ENCODE measurements at places on chromosomes 12 and 14. TPM values are rescaled to one million over a fixed set of nuclear protein-coding genes. Genes with fewer than 3 reads are reported as not detected.

The SMCO3 gene
- total RNA-seq = not detected

DNA sequence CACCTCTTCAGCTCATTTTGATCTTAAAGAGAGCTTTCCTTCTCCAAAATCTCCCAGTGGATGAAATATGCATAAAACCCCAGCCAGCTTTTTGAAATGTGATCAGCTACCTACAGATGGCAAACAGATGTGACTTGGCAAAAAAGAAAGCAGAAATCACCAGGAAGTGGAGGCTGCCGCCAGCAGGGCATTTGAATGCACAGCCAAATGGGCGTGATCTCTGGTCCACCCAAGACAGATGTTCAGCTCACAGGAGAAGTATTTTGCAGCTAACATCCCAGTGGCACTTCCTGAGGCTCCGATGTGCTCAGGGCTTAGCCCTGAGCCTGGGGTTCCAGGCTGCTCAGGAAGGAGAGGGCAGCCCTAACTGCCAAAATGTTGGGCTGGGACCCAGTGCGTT is 78.3 kb downstream of the LGMN start:
- no peaks in the 10 kb centered on the region for H3K36me3 ChIP-seq
- peak overlapping the region; percentile 26 for H3K4me3 ChIP-seq
- H3K4me1 ChIP-seq = peaks cover 18% of the 10 kb centered on the region
- H3K27ac ChIP-seq = peak overlapping the region; percentile 84
- H3K27me3 ChIP-seq = no peaks in the 10 kb centered on the region

- DNase-seq = no peak
- H3K4me1 ChIP-seq = no peaks in the 10 kb centered on the region
- H3K27me3 ChIP-seq = no peaks in the 10 kb centered on the region
- no peak overlapping the region for H3K4me3 ChIP-seq
- H3K36me3 ChIP-seq = no peaks in the 10 kb centered on the region
Observed at GRCh38 chr14:84806622-84807021, 723.3 kb upstream of the FLRT2 start.

GRCh38 chr12:13200841-13201240 is 4.3 kb downstream of the EMP1 start:
- H3K36me3 ChIP-seq = peaks cover 30% of the 10 kb centered on the region
- H3K27ac ChIP-seq = peak overlapping the region; percentile 100
- H3K4me1 ChIP-seq = peaks cover 62% of the 10 kb centered on the region
- DNase-seq = peak; percentile 41
- no peaks in the 10 kb centered on the region for H3K27me3 ChIP-seq
- peak overlapping the region; percentile 98 for H3K4me3 ChIP-seq

- H3K36me3 ChIP-seq = no peaks in the 10 kb centered on the region
- H3K27ac ChIP-seq = no peak overlapping the region
- DNase-seq = no peak
- no peaks in the 10 kb centered on the region for H3K27me3 ChIP-seq
- H3K4me3 ChIP-seq = no peak overlapping the region
Observed at GRCh38 chr12:85741046-85741445, 95.2 kb downstream of the RASSF9 start.

The CCDC196 gene
- total RNA-seq = not detected

The TPPP2 gene
- not detected for total RNA-seq

The KITLG gene
- 98.4 TPM for total RNA-seq

GRCh38 chr12:15646581-15646980 is 142.6 kb downstream of the EPS8 start:
- no peak overlapping the region for H3K4me3 ChIP-seq
- DNase-seq = no peak
- H3K36me3 ChIP-seq = peaks cover 44% of the 10 kb centered on the region
- no peaks in the 10 kb centered on the region for H3K27me3 ChIP-seq
- no peak overlapping the region for H3K27ac ChIP-seq

GRCh38 chr12:11545484-11546330 is 103.8 kb upstream of the ETV6 start:
- H3K4me3 ChIP-seq = no peak overlapping the region
- no peaks in the 10 kb centered on the region for H3K36me3 ChIP-seq
- H3K27me3 ChIP-seq = peaks cover 4% of the 10 kb centered on the region
- H3K4me1 ChIP-seq = no peaks in the 10 kb centered on the region

The KRT6C gene
- total RNA-seq = not detected

DNA sequence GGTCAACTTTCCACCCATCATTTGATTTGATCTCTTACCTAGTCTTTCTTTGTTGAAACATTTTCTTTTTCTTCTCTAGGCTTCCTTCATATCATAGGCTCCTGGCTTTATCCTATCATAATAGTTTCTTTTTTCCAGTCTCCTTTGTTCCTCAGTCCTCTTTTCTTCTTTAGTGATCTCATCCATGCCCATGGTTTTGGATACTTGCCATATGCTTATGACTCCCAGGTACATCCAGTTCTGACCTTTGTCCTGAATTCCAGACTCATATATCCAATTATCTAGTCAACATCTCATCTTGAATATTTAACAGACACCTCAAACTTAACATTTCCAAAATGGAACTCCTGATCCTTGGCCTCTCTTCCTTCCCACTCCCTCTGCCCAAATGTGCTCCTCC is 36.1 kb upstream of the KRAS start:
- no peak for DNase-seq
- no peak overlapping the region for H3K27ac ChIP-seq
- no peaks in the 10 kb centered on the region for H3K27me3 ChIP-seq
- no peaks in the 10 kb centered on the region for H3K4me1 ChIP-seq

GRCh38 chr12:49428793-49429192 is 61.5 kb downstream of the SPATS2 start:
- no peaks in the 10 kb centered on the region for H3K27me3 ChIP-seq
- 0 out of 2 replicates have a peak overlapping the region, but pooled peaks have one; percentile 16 for H3K27ac ChIP-seq
- peak overlapping the region; percentile 21 for H3K4me3 ChIP-seq
- H3K4me1 ChIP-seq = peaks cover 13% of the 10 kb centered on the region

DNA sequence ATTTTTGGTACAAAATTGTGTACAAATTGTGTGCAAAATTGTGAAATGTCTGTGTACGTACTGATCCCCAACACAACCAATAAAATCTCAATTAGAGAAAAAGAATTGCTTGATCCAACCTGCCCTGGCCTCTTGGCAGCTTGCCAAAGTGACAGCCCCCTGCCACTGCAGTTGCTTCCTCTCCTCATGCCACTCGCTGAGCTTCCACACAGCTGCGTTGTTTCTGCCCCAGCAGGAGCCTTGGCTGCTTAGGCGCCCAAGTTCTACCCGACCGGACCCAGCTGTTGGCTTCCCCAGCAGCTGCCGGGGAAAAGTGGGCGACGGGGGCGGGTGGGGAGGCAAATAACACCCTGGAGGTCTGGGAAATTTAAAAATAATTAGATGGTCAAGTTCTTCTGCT is 171.8 kb upstream of the ATF7IP start:
- H3K4me3 ChIP-seq = no peak overlapping the region
- no peaks in the 10 kb centered on the region for H3K36me3 ChIP-seq
- no peak for DNase-seq
- H3K27ac ChIP-seq = no peak overlapping the region

GRCh38 chr14:92414690-92415445 is 91.9 kb downstream of the SLC24A4 start:
- H3K27ac ChIP-seq = no peak overlapping the region
- DNase-seq = no peak
- no peak overlapping the region for H3K4me3 ChIP-seq
- H3K27me3 ChIP-seq = no peaks in the 10 kb centered on the region

DNA sequence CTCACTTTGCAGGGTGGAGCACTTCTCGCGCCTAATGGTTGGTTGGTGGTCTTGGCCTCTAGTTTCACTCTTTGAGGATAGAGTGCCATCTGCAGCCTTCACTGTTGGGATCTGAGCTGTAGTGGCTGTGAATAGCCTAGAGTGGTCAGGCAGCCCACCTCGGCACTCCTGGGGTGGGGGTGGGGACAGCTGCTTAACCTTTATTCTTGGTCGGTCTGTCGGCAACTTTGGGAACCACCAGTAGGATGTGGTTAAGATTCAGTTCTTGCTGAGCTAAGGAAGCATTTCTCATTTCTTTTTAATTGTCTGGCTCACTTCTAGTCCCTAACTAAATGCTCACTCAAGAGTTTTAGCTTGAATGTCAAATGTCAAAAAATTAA is 21.1 kb downstream of the TMBIM6 start:
- H3K4me3 ChIP-seq = no peak overlapping the region
- H3K27me3 ChIP-seq = no peaks in the 10 kb centered on the region
- DNase-seq = no peak
- H3K27ac ChIP-seq = no peak overlapping the region

DNA sequence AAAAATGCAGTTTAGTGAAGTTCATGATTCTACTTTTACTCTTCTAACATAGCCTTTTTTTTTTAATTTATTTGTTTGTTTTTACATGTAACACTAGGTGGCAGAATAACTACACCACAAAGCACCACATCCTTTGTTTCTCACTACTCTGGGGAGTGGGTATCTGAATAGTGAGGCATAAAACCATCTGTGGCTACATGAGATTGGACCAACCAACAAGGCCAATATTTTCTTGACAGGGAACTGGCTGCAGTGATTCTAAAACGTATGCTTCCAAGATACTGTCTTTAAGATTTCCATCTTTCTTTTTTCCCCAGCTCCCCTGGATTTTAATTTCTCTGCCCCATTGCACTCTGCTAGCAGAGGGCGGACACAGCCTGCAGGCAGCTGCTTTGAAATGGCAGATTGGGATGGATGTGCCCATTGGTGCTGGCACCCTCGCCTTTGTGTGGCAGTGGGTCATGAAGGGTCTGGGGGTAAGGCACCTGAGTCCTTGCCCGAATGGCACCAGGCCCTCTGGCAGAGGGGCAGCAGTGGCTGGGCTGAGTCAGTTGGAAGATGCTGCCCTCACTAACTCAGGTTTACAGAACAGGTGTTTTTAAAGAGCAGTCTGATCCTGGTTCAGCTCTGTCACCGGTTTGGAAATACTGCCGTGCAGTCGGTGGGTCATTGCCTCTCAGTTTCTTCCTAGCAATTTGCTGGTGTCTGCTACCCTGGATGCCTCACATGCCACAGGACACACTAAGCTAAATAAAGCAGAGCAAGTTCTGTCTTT is 429.1 kb downstream of the RAD51B start:
- H3K4me1 ChIP-seq = peaks cover 41% of the 10 kb centered on the region
- H3K4me3 ChIP-seq = no peak overlapping the region
- peak; percentile 69 for DNase-seq
- H3K36me3 ChIP-seq = no peaks in the 10 kb centered on the region

GRCh38 chr12:64278421-64278820 is 56.3 kb upstream of the KICS2 start:
- no peaks in the 10 kb centered on the region for H3K36me3 ChIP-seq
- no peak for DNase-seq
- H3K27me3 ChIP-seq = no peaks in the 10 kb centered on the region

DNA sequence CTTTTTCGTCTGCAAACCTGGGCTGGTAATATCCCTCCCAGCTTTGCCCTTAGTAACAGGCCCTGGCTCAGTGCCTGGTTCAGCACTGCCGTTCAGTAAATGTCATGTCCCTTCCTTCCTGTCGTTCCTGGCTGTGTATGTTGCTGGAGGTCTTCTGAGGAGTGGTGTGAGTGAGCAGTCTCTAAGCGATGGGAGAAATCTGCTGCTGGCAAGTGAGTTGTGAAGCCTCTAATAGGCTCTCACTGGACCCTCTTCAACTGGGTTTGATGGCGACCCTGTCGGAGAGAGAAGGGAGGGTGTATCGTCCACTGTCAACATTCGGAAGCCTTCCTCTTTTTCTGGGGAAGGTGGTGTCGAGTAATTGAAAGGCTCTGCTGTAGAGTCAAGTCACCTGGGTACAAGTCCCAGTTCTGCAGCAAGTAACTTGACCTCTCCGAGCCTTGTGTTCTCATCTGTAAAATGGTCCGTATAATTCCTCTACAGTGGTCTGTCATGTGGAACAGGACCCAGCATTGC is 62.8 kb downstream of the HRK start:
- peaks cover 6% of the 10 kb centered on the region for H3K4me1 ChIP-seq
- peak overlapping the region; percentile 99 for H3K4me3 ChIP-seq
- no peaks in the 10 kb centered on the region for H3K27me3 ChIP-seq
- no peaks in the 10 kb centered on the region for H3K36me3 ChIP-seq

DNA sequence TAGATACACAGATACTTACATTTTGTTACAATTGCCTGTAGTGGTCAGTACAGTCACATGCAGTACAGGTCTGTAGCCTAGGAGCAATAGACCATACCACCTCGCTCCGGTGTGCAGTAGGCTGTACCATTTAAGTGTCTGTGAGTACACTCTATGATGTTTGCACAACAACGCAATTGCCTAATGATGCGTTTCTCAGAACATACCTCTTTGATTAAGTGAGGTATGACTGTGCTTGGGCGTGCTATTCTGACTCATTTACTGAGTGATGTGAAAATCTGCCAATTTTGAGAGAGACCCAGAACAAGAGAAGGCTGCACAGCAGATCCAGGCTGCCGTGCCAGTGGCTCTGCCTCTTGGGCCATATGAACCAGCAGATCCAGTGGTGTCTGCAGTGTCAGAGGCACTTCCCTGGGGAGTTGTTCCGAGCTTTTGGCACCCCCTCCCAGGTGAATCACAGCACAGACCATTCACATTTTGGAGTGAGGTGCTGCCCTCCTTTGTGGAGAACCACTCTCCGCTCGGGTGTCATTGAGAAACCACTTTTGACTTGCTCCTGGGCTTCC is 20.4 kb downstream of the DLK1 start:
- no peaks in the 10 kb centered on the region for H3K36me3 ChIP-seq
- peaks cover 11% of the 10 kb centered on the region for H3K4me1 ChIP-seq
- H3K4me3 ChIP-seq = peak overlapping the region; percentile 30
- DNase-seq = peak; percentile 99
- no peaks in the 10 kb centered on the region for H3K27me3 ChIP-seq

The TEX52 gene
- not detected for total RNA-seq

DNA sequence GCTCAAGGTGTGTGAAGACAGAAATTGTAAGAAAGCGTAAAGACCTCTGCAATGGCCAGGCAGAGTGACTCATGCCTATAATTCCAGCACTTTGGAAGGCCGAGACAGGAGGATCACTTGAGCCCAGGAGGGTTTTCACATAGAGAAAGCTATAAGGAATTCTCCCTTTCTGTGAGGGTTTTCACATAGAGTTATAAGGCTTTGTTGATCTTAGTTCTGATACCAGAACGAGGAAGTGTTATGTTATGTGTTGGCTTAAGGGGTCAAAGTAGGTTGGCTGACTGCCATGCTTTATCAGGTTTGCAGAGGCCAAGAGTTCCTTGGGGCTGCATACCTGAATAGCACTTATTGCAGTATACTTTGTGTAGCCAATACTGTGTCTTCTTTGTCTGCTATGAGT is 139.1 kb downstream of the ERC1 start:
- H3K4me1 ChIP-seq = no peaks in the 10 kb centered on the region
- no peak overlapping the region for H3K4me3 ChIP-seq
- H3K27me3 ChIP-seq = no peaks in the 10 kb centered on the region
- H3K27ac ChIP-seq = no peak overlapping the region

DNA sequence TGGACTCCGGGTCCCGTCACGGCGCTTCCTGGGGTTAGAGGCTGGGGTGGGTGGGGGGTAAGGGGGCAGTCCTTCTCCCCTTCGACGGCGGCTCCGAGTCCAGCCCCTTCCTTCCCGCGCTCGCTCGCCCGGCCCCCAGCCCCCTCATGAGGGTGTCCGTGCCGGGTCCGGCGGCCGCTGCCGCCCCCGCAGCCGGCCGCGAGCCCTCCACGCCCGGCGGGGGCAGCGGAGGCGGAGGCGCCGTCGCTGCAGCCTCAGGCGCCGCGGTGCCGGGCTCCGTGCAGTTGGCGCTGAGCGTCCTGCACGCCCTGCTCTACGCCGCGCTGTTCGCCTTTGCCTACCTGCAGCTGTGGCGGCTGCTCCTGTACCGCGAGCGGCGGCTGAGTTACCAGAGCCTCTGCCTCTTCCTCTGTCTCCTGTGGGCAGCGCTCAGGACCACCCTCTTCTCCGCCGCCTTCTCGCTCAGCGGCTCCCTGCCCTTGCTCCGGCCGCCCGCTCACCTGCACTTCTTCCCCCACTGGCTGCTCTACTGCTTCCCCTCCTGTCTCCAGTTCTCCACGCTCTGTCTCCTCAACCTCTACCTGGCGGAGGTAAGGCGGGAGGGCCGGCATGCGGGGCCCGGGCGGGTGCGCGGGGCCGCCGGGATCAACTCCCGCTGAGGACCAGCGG is 500 bp downstream of the GPR137C start:
- no peaks in the 10 kb centered on the region for H3K36me3 ChIP-seq
- peak; percentile 70 for DNase-seq
- peaks cover 7% of the 10 kb centered on the region for H3K4me1 ChIP-seq
- 0 out of 2 replicates have a peak overlapping the region, but pooled peaks have one; percentile 23 for H3K27ac ChIP-seq
- no peaks in the 10 kb centered on the region for H3K27me3 ChIP-seq

The TGFB3 gene
- total RNA-seq = 3.9 TPM
